ENCODE measurements at places on chromosomes 4 and X.

DNA sequence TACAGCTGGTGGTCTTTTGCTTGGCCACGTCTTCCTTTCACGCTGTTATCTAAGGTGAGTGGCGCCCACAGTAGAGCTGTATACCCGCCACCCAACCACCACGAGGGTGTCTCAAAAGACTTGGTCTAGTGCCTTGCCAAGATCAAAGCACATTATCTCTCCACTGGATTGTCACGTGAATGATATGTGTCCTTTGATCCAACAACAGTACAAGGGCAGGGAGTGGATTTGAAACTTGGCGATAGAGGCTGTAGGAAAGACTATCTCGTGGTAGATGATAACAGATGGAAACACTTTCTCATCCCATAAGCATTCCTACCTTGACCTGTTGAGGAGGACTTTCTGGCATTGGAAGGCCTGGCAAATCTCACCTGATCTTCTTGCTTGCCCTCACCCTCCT is 37.7 kb upstream of the BCLAF3 start:
- no peaks in the 10 kb centered on the region for H3K27me3 ChIP-seq
- H3K4me1 ChIP-seq, result no peaks in the 10 kb centered on the region
- H3K27ac ChIP-seq, result no peak overlapping the region
- H3K4me3 ChIP-seq, result no peak overlapping the region
- no peak for DNase-seq

DNA sequence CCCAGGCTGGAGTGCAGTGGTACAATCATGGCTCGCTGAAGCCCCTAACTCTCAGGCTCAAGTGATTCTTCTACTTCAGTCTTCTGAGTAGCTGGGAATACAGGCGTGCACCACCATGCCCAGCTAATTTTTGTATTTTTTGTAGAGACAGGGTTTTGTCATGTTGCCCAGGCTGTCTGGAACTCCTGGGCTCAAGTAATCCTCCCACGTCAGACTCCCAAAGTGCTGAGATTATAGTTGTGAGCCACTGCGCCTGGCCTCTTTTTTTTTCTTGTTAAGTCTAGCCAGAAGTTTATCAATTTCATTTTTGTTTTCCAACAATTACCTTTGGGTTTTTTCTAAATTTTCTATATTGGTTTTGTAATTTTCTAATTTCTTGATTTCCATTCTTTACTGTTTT is 100.6 kb downstream of the GC start:
- H3K27ac ChIP-seq, result no peak overlapping the region
- H3K27me3 ChIP-seq, result no peaks in the 10 kb centered on the region
- no peak for DNase-seq
- no peaks in the 10 kb centered on the region for H3K36me3 ChIP-seq
- no peak overlapping the region for H3K4me3 ChIP-seq
- no peaks in the 10 kb centered on the region for H3K4me1 ChIP-seq

- H3K27me3 ChIP-seq, result no peaks in the 10 kb centered on the region
- no peak overlapping the region for H3K4me3 ChIP-seq
- H3K4me1 ChIP-seq, result no peaks in the 10 kb centered on the region
- no peak overlapping the region for H3K27ac ChIP-seq
These were observed 49.2 kb downstream of the EVC start for GRCh38 chr4:5760246-5760645.

- no peaks in the 10 kb centered on the region for H3K27me3 ChIP-seq
- H3K4me3 ChIP-seq, result no peak overlapping the region
- no peak for DNase-seq
- no peak overlapping the region for H3K27ac ChIP-seq
These were observed 25.1 kb downstream of the XIAP start for GRCh38 chrX:123884809-123885408.

DNA sequence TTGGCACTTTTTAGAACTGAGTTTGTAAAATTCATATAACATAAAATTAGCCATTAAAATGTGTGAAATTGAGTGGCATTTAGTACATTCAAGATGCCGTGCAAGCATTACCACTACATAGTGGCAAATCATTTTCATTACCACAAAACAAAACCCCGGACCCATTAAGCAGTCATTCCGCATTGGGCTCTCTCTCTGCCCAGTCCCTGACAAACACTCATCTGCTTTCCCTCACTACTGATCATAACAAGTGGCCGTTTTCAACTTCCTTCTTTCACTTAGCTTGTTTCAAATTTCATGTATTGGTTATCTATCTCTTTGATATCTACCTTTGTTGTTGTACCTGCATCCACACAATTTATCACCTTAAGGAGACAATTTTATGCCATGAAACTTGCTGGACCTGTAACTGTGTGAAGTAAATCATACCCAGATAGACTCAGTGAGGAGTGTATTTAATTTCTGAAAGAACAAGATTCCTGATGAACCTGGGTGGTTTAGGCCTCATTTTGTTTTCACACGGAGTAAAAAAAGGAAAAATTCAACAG is 202.1 kb downstream of the OR13H1 start:
- H3K4me3 ChIP-seq, result no peak overlapping the region
- DNase-seq, result no peak
- no peak overlapping the region for H3K27ac ChIP-seq

DNA sequence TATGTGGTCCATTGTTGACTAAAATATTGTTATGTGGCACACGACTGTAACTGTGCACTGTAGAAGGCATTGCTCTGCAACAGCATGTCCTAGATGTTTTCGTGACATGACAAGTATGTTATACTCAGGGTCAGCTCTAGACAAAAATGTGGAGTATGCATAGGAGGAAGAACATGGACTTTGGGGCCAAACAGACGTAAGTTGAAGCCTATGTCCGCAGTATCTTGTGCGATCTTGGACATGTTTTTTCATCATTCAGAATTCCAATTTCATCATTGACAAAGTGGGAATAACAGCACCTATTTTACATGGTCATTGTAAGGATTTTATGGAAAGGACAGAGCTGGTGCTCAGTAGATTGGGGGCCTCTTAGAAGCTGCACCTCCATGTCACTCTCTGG is 27.7 kb upstream of the PROM1 start:
- H3K27ac ChIP-seq, result no peak overlapping the region
- DNase-seq, result no peak
- no peaks in the 10 kb centered on the region for H3K36me3 ChIP-seq
- peaks cover 24% of the 10 kb centered on the region for H3K4me1 ChIP-seq

DNA sequence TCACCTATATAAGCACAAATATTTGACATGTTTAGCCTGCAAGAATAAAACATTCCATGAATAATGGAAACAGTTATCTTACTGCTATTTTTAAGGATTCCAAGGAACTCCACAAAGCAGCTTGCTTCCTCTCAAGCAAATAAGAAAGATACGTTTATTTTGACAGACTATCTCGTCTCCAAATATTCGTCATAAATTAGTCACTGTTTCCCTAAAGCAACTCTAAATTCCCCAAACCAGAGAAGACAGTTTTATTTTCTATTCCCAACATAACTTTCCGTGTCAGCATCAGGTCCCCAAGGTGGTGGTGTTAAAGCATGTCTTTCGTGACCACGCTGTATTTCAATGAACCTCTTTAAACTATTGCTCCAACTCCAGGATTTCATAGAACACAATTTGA is 24.3 kb upstream of the DKK2 start:
- no peak for DNase-seq
- H3K27me3 ChIP-seq, result no peaks in the 10 kb centered on the region
- H3K4me1 ChIP-seq, result no peaks in the 10 kb centered on the region
- H3K27ac ChIP-seq, result no peak overlapping the region

DNA sequence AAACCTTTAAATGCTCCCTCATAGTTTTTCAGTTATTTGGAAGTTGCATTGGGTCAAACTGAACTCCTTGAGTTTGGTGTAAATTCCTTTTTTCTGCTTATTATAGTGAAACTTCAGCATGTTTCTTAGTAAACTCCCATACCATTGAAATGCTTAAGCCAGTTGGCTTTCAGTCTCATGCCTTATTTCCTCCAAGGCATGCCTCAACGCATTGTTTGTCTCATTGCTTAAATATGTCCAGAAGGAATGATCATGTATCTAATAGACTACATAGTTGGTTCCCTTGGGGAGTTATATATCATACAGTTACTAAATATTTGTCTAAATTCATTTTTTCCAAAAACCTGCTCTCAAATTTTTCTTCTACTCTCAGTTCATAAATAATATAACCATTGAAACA is 114.0 kb downstream of the STOX2 start:
- peaks cover 3% of the 10 kb centered on the region for H3K4me1 ChIP-seq
- no peak for DNase-seq
- no peaks in the 10 kb centered on the region for H3K36me3 ChIP-seq
- no peak overlapping the region for H3K4me3 ChIP-seq
- H3K27me3 ChIP-seq, result no peaks in the 10 kb centered on the region

DNA sequence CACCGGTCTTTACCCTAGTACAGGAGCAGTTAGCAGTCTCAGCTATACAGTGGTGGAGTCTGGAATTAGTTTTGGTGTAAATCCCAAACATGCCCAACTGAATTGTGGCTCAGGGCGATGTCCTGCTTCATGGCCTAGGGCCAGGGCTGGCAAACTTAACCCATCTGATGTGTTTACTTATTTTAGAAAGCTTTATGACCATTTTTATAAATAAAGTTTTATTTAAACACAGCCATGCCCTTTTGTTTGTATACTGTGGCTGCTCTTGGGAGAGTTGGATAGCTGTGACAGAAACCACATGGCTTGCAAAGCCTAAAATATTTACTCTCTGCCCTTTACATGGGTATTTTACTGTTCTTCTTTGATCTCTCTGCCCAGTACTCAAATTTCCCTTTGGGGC is 7.1 kb downstream of the FRMPD4 start:
- H3K27me3 ChIP-seq, result peaks cover under 1% of the 10 kb centered on the region
- H3K27ac ChIP-seq, result no peak overlapping the region
- H3K4me1 ChIP-seq, result no peaks in the 10 kb centered on the region
- no peak for DNase-seq

DNA sequence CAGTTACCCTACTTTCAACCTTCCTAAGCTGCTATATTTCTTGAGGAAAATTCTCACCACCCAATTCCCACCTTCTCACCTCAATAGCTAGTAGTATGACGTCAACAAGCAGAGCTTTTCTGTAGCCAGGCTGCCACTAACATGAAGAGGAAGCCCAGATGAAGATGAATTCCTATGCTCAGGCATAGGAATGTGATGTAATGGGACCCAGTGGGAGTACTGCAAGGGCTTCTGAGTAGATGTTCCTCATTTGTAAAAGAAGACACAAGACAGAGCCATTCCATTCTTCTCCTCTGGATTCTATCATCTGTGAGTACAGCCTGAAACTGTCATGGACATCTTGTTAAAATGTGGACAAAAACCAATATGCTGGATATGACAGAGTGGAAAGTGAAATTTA is 81.6 kb upstream of the KLF3 start:
- no peaks in the 10 kb centered on the region for H3K36me3 ChIP-seq
- no peak overlapping the region for H3K4me3 ChIP-seq
- H3K4me1 ChIP-seq, result no peaks in the 10 kb centered on the region
- DNase-seq, result no peak
- H3K27ac ChIP-seq, result peak overlapping the region; percentile 12

DNA sequence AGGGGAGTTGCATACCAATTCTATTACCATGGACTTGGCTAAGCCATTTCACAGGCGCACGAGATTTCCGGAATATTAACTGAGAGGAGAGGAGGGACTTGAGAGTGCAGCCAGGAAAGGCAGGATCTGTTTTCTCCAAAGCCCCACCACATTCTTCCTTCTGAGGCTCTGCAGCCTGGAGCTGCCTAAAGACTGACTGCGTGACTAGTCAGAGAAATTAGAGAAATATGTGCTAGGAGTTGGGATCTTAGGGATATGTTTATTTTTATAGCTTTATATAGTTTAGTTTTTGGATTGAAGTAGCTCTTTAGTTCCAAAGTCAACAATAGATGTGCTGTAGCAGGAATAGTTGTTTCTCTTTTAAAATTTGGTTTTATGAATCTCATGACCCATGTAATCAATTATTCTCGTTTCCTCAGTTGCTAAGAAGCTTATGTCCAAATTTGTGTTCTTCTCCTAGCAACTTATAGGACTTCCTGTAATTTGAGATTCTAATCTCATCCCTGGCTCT is 300.1 kb upstream of the DDX53 start:
- no peaks in the 10 kb centered on the region for H3K27me3 ChIP-seq
- H3K36me3 ChIP-seq, result no peaks in the 10 kb centered on the region
- H3K27ac ChIP-seq, result no peak overlapping the region
- no peak for DNase-seq
- no peaks in the 10 kb centered on the region for H3K4me1 ChIP-seq

GRCh38 chrX:102129473-102129872 is 4.0 kb downstream of the TCEAL2 start:
- H3K4me1 ChIP-seq, result no peaks in the 10 kb centered on the region
- H3K27ac ChIP-seq, result no peak overlapping the region
- no peaks in the 10 kb centered on the region for H3K36me3 ChIP-seq
- no peak overlapping the region for H3K4me3 ChIP-seq

DNA sequence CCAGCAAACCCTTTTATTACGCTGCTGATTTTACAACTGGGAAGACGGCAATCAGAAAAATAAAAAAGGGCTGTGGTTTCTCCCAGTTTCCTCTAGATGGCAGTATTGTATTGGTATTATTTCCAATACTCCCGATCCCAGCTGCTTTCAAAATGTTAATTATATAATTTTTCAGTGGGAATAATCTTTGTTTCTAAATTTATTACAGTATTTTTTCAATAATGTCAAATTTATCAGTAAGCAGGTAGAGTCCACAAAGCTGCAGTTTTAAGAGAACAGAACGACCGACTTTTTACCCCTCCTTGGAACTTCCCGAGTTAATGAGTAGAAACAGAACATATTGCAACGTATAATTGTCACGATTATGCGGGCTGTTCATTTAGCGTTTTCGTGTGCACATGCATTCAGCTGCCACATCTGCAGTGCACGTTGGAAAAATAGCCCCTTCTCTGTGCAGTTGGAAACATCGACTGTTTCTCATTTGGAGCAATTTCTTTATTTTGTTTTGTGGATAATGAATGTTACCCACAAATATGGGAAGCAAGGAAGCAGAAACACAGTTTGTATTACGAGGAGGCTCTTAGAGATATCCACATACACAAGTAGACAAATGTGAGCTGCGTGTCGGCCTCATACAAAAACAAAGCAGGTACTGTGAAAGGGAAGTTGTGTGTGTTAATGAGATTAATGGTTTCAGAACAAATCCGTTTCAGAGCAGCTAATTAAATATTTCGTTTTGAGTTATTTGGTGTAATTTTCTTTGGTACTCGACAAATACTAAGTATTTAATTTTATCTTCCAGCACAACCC is 188.0 kb downstream of the STIM2 start:
- no peak for DNase-seq
- no peaks in the 10 kb centered on the region for H3K36me3 ChIP-seq
- no peak overlapping the region for H3K27ac ChIP-seq
- H3K27me3 ChIP-seq, result peaks cover 19% of the 10 kb centered on the region

- H3K4me3 ChIP-seq, result no peak overlapping the region
- peaks cover 24% of the 10 kb centered on the region for H3K4me1 ChIP-seq
- DNase-seq, result no peak
- H3K27me3 ChIP-seq, result no peaks in the 10 kb centered on the region
- no peaks in the 10 kb centered on the region for H3K36me3 ChIP-seq
- H3K27ac ChIP-seq, result no peak overlapping the region
These were observed 186.7 kb upstream of the WDFY3 start for GRCh38 chr4:85153221-85153620.
